ENCODE measurements at places on chromosomes 1 and 21.

GRCh38 chr1:158272681-158273080, 17.0 kb upstream of the CD1C start:
- DNase-seq = no peak

DNA sequence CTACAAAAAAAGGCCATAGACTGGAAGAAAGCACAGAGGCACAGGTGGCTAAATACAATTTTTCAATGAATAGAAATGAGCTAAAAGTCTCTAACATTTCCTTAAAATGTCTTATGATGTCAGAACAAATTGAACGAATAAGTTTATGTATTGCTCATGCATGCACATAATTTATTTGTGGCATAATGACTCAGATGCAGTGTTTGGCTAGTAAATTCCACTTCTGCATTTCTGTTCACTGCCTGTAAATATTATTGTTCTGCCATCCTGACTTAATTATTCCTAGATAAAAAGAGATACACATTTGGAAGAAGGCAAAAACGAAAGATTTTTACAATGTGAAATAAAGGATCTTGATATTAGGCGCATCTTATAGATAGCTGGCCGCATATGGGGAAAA, 26.6 kb upstream of the EXO1 start:
- no peak for DNase-seq

DNA sequence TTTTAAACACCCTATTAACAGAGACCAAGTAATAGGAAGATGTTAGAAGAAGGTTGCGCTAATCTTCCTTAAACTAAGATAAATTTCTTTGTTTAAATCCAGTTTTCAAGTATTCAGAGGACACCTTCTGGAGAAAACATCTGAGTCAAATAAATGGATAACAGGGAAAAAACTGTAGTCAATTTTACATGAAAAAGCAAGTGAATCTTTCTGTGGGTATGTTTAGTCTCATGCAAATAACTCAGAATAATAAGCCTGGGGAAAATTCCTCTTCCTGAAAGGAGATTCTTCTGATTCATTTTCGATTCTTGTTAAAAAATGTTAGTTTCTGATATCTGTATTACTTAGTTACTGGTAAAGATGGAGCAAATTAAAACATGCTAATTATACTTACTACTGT, 145.5 kb downstream of the CTH start:
- DNase-seq = no peak

DNA sequence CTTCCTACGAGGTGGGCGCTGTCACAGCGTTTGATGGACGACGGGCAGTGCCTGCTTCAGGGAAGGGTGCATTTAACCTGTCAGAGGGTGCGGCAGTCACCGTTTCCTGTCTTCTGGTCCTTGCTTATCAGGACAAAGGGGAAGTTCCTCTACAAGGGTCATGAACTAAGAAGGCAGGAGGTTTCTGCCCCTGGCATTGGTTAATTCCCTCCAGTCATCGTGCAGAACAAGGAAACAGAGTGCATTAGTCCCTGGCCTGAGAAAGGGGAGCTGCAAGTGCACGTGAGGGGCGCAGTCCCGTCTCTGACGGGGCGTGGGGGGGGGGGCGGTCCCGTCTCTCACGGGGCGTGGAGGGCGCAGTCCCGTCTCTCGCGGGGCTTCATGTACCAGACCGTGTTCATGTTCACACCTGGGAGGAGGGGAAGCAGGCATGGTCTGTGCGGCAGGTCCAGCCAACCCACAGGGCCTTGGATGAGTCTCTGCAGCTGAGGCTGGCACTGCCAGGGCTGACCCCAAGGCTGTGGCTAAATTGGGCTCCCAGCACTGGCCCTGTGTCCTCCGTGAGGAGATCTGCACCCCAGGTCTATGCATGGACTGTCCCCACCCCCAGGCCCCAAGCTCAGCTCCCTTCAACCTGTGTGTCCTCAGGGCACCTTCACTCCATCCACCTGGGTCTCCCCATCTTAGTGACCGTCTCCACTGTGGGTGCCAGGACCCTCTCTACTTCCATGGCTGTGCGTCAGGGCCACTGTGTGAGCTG, 89.2 kb upstream of the COL6A1 start:
- no peak for DNase-seq

DNA sequence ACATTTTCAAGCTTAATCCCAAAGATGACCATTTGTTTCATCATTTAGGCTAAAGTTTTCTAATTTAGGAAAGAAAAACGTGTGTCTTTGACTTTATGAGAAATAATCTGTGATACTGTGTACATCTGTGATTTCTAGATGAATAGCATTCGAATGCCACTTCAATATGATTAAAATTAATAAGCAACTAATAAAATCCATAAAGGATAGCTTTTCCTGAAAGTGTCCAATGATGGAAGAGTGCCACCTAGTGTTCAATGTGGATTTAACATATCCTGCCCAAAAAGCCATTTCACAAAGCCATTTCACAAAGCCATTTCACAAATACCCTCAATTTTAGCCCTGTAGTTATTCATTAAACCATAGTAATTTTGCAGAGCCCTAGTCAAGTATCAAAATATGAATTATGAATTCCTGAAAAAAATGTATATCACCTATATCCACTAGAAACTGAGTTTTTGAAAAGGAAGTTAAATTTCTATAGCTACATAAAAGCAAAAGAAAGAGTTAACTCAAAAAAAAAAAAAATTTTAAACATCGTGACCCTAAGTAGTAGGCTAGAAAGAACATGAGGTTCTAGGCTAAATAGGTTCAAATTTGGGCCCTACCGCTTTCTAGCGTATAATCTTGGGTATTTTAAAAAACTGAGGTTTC, 19.1 kb downstream of the NME7 start:
- no peak for DNase-seq

DNA sequence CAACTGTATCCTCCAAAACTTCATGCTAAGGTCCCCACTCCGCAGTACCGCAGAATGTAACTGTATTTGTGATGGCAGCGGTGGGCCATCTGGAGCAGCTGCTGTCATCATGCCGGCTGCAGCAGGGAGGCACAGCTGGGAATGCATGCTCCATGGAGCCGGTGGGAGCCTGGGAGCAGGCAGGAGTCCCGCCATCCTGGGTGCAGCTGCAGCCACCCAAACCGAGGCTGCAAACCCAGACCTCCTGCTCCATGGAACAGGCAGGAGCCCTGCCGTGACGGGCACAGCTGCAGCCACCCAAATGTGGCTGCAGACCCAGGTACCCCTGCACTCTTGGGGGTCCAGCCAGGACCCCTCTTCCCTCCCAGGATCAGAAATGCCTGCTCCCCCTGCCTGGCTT, 80.3 kb downstream of the SCMH1 start:
- no peak for DNase-seq

GRCh38 chr1:18957532-18958300, 1.2 kb upstream of the IFFO2 start:
- DNase-seq = no peak

DNA sequence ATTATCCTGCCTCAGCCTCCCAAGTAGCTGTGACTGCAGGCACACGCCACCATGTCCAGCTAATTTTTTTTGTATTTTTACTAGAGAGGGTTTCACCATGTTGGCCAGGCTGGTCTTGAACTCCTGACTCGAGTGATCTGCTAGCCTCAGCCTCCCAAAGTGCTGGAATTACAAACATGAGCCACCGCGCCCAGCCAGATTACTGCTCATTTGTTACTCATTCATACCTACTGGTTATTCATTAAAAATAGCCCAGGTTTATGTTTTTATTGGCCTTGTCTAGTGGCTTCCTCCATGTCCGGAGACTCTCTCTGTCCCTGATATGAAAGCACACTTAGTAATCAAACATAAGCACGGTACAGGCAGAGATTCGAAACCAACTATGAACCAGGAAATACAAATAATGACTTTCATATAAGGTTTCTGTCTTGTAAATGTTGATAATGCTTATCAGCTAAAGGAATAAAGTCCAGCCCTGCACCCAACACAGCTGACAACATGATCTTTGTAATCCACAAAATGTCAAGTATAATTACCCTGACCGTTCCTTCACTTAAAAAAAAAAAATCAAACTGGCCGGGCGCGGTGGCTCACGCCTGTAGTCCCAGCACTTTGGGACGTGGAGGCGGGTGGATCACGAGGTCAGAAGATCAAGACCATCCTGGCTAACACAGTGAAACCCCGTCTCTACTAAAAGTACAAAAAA, 50.4 kb upstream of the CXADR start:
- DNase-seq = no peak

GRCh38 chr1:243234978-243235647, 20.0 kb downstream of the CEP170 start:
- no peak for DNase-seq

DNA sequence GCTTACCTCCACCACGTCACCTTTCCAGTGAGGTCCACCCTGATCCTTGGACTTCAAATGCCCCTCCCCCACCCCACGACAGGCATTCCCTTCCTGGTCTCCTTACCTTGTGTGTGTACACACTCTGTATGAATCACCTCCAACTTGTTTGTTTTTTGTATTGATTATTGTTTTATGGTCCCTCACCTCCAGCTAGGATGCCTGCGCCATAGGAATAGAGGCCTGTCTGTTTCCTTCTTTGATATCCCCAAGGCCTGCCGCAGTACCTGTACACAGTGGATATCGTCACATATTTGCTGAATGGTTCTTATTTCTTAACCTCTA, 219.6 kb upstream of the POU3F1 start:
- DNase-seq = no peak

- no peak for DNase-seq
Measured at GRCh38 chr1:21262293-21263051, 27.8 kb downstream of the ECE1 start.

DNA sequence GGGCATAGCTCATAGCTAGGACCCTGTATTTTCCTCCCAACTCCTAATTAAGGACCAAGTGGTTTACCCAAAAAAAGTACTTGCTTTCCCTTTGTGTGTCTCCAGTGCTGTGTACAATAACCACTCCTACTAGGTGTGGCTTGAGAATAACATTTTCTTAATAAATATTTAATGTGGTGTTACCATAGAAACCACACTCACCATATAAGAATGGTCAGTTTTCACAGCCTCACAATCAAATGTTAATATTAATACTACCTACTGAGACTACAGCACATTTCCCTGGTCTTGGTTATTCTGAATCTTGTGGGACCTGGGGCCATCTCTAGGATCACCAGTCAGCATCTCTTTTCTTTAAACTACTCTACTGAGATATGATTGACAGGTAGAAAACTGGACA, 83.5 kb upstream of the BCAR3 start:
- no peak for DNase-seq

- DNase-seq = no peak
Measured at GRCh38 chr1:235783148-235783776, 83.4 kb downstream of the LYST start.

- no peak for DNase-seq
Measured at GRCh38 chr1:85850238-85850637, 142.0 kb upstream of the ZNHIT6 start.

DNA sequence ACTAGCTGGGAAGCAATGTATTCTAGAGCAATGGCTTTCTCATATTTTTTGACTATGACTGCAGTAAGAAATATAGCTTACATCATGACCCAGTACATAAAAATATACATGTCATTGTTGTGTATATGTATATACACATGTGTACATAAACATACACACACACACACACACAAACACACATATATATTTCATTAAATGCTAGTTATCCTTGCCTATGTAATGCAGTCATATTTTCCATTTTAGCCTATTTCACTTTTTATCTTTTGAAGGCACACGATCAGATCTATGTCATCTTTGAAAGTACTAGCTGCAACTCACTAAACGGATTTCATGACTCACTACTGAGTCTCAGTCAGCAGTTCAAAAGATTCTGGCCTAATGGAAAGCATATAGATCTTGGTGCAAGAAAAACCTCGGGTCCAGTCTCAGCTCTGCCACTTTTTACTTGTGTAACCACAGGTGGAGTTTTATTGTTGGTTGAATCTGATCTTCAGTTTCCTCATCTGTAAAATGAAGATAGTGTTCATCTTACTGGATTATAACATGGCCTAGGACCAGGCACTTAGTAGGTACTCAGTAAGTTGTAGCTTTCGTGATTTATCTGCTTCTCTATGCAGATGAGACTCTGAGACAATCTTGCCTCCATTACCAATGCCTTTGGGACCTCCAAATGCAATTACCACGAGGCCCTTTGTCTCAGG, 325.6 kb downstream of the RRAGC start:
- peak; percentile 24 for DNase-seq

- DNase-seq = peak; percentile 47
Measured at GRCh38 chr1:201888282-201889089, at the start of gene SHISA4. Gene SHISA4, plus strand, starts transcription at chr1:201888898. Its CDS starts 97 bp downstream, at chr1:201888995.

DNA sequence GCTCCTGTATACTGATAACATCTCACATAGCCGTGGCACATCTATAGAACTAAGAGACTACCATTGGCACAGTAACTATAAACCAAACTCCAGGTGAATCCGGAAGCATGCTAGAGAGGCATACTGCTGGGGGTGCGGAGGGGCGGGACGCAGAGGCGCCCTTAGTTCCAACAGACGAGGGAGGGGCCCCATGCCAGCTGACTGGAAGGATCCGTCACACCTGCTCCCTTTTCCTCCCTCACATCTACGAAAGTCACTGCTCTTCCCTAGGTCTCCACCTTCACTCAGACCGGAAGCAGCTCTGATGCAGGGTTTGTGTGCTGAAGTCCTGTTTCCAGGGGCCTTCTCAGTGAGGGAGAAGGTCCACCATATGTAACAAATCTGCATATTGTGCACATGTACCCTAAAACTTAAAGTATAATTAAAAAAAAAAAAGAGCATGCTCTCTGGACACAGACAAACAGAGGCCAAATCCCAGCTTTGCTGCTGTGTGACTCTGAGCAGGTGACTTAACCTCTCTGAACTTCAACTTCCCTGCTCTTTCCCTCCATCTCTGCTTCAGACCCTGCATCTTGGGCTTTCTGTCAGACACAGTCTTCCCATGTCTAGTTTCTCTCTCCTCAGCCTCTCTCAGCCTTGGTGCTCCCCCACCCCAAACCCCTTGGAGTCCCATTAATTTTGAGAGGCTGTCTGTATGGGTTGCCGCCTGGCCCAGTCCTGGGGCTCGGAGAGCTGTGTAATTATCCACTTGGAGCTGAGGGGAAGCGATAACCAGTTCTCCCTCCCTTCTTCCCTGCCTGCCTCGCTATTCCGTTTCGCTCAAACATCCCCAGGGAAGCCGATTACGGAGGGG, 7.8 kb upstream of the GJB5 start:
- no peak for DNase-seq

DNA sequence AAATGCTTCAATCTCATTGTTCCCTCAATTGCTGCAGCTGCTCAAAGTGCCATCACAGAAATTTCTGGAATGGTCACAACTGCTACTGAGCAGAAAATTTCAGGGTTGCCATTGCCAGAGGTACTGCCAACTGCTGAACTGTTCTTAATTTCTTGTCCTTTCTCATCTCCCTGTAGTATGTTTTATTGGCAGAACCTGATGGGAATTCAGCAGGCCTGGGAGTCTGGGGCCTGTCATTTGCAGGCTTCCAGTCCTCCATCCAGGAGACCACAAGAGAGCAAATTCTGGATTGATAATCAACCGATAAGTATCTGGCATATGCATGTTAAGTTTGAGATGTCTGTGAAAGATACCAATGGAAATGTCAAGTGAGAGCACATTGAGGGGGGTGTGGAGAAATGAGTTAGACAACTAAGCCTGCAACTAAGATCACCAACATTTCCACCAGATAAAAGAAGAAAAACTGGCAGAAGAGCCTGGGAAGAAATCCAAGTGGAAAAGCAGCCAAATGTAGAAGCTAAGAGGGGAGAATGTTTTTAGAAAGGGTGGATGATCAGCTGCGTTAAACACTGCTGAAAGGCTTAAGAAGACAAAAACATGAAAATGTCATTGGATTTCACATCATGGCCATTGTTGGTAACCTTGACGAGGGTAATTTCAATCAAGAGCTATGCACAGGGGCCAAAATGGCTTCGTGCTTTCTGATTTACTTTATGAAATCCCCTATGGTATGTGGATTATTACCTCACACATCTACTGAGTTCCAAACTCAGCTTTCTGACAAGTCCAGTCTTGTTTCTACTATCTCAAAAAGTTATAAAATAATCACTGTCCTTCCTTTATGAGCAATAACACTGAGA, 648.1 kb downstream of the PLPP3 start:
- no peak for DNase-seq

Data from GM10248 (cell line).